ENCODE measurements at places on chromosomes 5 and 9.

DNA sequence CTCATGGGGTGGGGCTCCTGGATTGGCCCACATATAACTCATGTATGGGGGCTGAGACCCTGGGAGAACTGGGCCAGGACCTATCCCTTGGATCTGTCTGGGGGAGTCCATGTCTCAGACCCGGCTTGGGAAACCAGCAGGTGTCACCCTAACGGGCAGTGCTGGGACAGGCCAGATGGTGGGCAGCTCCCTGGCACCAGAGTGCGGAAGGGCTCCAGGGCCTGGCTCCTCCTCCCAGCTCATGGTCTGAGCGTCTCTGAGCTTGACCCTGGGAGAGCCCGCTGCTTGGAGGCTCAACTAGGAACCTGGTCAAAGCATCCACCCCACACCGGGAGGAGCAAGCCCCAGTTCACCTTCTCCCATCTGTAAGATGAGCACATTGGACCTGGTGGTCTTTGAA, 15.5 kb upstream of the NCS1 start:
- no peak for DNase-seq

- DNase-seq, result no peak
These were observed 1.5 kb downstream of the PLAA start for GRCh38 chr9:26945591-26945990.

DNA sequence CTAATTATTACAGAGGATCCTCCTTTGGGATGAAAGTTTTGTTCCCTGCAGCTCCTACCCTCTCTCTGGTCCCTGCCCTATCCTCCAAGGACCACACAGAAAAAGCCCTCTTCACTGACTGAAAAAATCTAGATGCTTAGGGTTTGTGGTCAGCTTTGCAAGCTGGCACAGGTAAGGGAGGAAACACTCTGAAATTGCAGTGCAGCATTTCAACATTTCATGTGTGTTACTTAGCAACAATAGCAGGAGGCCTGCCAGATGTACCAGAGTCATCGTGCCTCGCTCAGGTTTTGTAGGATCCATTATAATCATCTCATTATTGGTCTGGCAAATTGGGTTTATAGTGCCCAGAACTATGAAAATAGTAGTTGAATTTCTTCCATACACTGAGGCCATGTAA, 109.5 kb downstream of the PALM2AKAP2 start:
- no peak for DNase-seq

GRCh38 chr9:72477930-72478518, 43.4 kb upstream of the TMC1 start:
- peak; percentile 16 for DNase-seq

DNA sequence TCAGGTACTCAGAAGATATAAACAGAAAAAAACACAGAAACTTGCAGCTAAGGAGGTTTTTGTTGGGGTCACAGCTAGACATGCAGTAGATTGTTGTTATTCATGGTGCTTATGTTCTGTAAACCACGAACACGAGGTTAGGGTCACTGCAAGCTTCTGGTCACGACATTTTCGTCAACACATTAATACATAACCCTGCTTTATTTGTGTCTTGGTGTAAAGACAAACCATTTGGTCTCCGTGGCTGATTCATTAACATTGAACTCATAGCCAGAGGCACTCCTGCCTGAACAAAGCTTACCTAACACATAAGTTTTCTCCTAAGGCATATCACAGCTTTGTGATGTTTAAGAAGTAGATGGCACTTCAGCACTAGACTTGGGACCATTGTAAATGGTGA, 16.9 kb downstream of the TEK start:
- no peak for DNase-seq

GRCh38 chr5:13354611-13355010, 589.9 kb downstream of the DNAH5 start:
- DNase-seq, result no peak

Data from muscle of back (tissue), 13 donors.